Choroid plexus epithelial cell (primary cell): ENCODE measurements at places on chromosomes 11 and 22.

- DNase-seq, result no peak
Observed at GRCh38 chr11:20055312-20055711, 105.0 kb downstream of the DBX1 start.

- no peak for DNase-seq
Observed at GRCh38 chr11:76291576-76292526, 85.5 kb upstream of the WNT11 start.

GRCh38 chr11:102806296-102806695 is 8.3 kb upstream of the MMP1 start:
- peak; percentile 56 for DNase-seq

DNA sequence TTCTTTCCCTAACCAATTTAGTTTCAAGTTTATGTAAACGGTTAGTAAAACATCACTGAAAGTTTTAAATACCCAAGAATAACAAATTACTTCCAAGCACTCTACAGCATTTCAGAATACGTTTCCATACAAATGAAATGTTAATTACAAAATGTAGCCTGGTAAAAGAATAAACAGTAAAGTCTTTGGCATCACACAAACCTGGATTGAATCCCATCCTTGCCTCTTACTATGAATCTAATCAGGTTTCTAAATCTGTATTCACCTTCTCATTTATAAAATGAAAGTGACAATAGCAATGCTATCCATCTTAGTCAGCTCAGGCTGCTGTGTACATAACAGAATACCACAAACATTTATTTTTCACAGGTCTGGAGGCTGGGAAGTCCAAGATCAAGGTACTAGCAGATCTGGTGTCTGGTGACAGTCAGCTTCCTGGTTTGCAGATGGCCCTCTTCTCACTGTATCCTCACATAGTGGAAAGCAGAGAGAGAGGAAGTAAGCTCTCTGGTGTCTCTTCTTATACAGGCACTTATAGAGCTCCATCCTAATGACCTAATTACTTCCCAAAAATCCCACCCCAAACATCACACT is 19.2 kb downstream of the FAM168A start:
- no peak for DNase-seq

- peak; percentile 56 for DNase-seq
Observed at GRCh38 chr22:30305519-30305905, 16.2 kb upstream of the CASTOR1 start.

DNA sequence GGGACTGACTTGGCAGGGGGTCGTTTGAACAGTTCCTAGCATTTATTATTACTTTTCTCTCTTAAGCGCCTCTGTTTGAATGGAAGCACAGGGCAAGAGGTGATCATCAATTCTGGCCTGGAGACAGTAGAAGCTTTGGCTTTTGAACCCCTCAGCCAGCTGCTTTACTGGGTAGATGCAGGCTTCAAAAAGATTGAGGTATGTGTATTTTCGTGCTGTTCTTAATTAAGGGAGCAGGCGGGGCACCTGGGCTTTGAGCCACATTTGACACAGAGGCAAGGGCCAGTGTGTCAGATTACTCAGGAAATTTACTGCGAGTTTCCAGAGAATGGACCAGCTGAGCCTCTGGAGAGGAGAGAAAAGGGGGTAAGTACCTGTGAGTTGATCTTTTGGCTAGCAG is 102.4 kb upstream of the SORL1-AS1 start:
- no peak for DNase-seq

DNA sequence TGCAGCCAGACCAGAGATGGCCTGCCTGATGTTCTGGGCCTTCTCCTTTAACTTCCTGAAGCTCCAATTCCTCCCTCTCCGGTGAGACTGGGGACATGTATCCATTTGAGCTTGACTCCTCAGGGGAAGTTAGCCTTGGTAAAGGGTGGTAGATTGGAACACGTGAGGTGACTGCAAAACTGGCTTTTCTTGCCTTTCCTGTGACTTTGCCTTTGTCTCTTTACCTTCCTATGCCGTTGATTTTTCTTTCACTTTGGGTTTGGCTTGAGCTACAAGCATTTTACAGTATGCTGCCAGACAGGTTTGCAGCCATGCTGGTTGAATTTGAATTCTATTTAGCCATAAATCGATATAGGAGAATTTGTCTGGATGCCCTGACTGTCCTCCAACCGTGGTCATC is 16.8 kb upstream of the GLYATL1 start:
- no peak for DNase-seq

GRCh38 chr11:5336331-5336730 is 7.0 kb downstream of the OR51B5 start:
- peak; percentile 56 for DNase-seq

- DNase-seq, result no peak
Observed at GRCh38 chr11:35065566-35065965, 73.4 kb upstream of the CD44 start.

DNA sequence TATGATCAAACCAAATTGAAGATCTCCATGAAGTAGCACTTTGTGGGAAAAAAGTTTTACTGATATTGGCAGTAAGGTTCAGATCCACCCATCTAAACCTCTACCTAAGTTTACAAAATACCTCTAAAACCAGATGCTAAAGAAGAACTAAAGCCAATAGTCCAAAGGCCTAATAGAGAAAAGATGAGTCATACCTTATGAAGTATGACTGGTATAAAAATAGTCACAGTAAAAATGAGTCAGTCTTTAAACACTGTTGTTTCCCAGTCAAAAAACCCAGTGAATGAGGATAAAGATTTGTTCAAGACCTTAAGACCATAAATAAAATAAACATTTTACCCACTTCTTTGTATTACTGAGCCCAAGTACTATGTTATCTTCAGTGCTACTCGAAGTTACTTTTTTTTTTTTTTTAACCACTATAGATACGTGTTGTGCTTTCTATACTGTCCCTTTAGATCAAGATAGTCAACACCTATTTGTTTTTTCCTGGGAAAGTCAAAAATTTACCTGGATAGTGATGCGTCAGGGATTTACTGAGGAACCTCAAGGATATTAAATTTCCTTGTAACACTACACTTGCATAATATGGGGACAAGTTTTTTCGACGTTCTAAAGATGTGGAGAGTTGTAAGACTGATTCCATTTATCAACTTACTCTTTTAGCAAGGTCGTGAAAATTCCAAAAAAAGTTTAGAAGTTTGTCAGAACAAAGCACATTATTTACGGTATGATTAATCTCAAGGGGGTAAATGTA is 87.3 kb downstream of the CCDC73 start:
- peak; percentile 69 for DNase-seq

- no peak for DNase-seq
Observed at GRCh38 chr11:872799-873198, 30.1 kb downstream of the TSPAN4 start.

DNA sequence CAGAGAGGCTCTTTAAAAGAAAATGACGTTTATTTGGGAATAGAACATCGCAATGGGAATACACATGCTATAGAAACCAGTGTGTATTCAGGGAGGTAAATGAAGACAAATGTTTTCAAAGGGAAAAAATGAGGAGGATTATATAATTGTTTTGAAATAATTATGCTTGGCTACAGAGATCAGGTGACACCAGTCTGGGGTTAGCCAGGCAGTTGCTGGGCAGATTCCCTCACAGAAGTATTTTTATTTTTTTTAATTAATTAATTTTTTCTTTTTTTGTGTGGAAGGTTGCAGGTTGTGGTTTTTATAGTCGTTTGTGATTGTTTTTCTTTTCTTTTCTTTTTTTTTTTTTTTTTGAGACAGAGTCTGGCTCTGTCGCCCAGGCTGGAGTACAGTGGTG is 5.6 kb upstream of the STARD10 start:
- DNase-seq, result peak; percentile 47

GRCh38 chr11:76592025-76592914 is 78.3 kb downstream of the LRRC32 start:
- DNase-seq, result no peak
